ENCODE measurements at places on chromosomes 2 and 18.

DNA sequence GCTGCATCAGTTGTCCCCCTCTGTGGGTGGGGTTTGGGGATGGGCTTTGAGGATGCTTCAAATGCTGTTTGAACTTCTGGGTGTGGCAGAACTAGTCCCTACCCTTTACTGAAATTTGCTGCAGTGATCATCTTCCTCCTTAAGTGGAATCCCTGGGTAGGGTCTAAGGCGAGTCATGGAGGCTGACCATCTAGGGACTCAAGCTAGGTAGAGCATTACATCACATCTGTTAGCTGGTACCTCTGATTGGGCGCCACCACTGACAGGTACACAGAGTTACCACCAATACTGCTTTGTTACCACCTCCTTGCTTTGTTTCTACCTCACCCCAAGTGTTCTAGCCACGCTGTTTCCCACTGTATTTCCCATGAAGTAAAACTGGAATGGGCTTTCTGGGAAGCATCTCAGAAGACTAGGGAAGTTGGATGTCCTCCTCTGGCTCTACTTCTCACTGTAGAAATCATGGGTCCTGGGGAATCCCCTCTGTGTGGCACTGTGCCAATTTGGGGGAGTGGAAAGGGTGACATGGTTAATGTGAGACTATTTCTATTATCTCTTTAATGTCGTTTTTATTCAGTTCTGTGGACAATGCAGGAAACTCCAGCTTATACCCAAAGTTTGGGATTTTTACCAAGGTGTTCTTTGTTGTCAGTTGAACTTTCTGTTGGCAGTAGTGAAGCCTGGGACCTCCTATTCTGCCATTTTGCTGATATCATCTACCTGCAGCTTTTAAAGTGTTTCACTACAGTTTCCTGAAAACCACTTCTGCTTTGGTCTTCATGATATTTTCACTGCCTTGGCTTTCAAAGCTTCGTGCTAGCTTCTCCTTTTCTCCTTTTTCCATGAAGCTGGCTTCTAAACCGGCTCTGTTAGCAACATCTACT lies 14.5 kb upstream of the SULT1C4 start:
- DNase-seq = no peak

GRCh38 chr2:150465703-150466569 lies 21.5 kb downstream of the RND3 start:
- DNase-seq = no peak

- peak; percentile 52 for DNase-seq
Measured at GRCh38 chr18:9612215-9612830, 2.0 kb downstream of the PPP4R1 start.

DNA sequence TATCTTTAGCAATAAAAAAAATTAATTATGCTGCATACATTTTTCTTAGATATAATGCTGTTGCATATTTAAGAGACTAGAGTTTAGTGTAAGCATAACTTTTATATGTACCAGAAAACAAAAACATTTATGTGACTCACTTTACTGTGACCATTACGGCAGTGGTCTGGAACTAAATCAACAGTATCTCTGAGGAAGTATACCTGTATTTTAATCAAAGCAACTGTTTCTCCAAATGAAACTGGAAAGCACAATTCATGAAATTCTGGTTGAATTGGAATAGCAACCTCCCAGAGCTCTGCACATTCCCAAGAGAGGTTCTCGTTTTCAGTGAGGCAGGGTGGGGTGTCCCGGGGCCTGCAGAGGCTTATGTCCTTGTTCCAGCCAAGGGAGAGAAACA lies 112.2 kb upstream of the TACR1 start:
- DNase-seq = no peak

- no peak for DNase-seq
Measured at GRCh38 chr2:239002954-239003623, 155.2 kb downstream of the TWIST2 start.

DNA sequence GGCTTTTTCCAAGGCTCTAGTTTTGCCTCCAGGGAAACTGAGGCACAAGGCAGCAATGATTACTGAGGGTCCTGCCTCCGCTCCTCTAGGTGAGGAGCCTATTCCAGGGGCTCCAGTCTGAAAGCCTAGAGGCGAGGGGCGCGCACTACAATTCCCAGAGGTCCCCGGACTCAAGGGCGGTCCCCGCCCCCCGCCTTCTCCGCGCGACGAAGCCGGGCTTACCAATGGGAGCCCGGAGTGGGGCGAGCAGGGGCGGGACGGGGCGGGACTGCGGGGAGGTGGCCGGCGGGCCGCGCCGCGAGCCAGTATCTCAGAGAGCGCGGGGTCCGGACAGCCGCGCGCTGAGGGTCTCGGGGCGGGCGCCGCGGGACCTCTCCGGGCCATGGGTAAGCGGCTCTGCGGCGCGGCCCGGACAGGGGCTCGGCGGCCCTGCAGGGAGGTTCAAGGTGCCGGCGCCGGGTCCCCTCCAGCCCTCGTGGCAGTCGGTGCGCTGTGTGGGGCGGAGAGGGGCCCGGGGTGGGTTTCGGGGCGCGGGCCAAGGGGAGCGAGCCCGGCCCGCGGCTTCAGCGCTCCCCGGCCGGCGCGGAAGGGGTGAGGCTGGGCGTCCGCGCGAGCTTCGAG lies at the start of gene ARID5A:
TSS of gene ARID5A (plus strand) at position 308 of the 621 bp plus-strand sequence. CDS start at position 383, 75 bp downstream.
- peak; percentile 60 for DNase-seq

DNA sequence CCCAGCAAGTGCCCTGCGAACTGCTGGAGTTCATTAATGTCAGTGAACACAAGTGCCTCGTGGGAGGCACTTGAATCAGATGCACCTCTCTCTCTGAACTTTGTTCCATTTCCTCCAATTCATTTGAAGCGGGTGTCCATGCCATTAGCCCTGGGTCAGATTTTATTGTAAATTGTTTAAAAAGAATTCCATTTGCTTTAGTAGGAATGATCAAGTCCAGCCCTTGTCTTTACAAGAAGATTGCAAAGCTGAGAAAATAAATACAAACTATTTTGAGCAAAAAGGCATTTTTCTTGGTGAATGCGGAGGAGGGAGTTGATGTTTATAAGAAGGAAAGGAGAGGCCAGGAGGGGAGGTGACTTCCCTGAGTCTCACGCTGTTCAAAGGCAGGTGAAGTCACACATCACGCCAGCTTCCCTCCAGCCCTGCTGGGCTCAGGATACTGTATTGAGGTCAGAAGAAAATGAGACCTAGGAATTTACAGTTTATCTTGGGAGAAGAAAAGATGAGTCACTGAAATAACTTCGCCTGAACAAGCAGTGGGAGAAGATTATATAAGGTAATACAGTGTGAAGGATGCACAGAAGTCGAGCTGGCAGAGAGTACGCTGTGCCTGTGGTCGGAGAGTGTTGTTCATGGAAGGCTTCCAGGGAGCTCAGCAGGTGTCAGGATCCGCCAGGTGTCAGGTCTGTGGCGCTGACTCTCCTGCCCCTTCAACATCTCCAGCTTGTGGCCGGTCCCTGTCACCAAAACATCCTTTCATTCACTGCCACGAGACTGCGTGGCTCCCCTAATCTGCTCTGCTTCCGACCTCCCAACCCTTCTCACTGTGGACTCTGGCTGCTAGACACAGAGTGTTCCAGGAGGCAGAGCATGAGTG lies 36.5 kb downstream of the EFR3B start:
- peak; percentile 80 for DNase-seq

DNA sequence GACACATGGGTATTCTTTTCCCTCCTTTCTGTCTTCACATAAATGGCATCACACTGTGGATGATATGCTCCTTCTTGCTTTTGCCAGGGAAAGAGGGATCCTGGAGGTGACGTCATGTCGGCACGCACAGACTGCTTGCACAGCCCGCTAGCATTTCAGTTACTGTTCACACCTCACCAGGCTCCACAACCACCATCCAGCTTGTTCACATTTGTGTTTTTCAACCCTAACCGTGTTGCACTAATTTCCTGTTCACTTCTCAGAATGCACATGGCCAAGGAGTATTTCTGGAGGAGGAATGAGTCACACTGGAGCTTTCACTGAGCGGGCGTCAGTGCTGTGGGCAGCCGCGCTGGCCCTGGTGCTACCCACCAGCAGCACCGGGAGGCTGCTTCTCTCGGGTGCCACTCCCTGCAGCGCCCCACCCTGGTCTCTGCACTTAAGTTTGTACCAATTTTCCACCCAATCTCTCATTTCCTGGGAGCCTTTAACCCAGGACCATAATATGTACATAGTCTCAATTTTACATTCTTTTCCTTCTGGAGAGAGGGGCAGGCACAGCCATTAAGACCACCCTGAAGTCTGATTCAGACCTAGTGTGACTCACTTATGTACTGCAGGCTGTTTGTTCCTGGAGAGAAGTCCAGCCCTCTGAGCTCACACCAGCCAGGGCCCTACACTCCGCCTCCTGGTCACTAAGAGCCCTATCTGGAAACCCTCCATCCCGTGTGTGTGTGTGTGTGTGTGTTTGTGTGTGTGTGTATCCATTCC lies 65.1 kb downstream of the MBP start:
- no peak for DNase-seq

- DNase-seq = no peak
Measured at GRCh38 chr18:62612776-62613175, 90.0 kb downstream of the ZCCHC2 start.

DNA sequence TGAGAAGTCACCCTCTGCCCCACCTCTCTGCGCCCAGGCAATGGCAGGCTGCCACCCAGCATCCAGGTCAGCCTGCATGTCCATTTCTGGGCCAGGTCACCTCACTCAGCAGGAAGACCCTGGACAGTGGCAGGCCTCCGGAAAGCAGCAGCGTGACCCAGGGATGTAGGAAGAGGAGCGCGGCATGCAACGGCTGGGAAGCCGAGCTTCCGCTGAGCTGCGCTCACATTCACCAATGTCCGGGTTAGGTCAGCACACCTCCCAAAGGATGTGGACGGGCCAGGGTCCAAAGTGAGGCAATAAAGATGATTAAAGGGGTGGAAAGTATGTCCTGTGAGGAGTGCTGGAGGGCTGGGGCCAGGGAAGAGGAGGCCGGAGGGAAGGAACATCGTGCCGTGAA lies 174.5 kb downstream of the CTIF start:
- no peak for DNase-seq

DNA sequence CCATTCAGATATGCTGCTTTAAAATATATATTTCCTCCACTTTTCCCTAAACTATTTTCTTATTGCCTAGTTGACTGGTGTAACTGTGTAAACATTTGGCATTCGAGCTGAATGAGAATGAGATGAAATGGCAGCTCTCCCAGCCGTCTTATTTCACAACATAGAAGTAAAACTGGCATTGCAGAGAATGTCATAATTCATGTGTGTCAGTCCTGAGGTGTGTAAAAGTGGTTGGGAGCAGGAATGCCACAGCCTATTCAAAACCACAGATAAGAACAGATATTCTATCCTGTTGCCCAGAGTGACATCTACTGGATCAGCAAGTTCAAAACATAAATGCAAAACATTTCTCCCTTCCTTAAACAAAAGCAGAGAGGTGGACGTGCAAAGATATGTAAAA lies 565.5 kb upstream of the CHAC2 start:
- no peak for DNase-seq

DNA sequence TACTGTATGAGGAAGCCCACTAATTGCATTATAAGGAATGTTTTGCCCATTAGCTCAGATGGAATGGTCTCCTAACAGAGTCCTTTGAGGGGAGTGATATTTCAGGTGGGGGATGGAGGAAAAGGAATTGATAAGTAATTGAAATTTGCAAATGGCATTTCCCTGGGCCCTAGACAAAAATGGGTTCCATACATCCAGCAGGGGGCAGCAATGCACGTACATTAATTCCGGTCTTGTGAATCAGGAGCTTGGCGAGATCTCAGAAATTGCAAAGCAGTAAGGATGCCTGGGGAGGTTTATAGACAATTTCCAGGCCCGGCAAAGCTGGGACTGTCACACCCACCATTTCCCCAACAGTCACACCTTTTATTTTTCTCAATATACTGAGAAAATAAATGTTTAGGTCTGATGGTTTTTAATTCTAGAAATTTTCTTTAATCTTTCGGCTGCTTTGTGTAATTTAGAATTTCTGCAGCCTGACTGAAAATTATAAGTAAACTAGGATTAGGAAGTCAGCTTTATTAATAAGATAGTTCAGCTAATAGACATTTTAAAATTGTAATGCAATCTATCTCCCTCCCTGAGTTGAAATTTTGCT lies 122.8 kb downstream of the LYPD1 start:
- DNase-seq = peak; percentile 60

DNA sequence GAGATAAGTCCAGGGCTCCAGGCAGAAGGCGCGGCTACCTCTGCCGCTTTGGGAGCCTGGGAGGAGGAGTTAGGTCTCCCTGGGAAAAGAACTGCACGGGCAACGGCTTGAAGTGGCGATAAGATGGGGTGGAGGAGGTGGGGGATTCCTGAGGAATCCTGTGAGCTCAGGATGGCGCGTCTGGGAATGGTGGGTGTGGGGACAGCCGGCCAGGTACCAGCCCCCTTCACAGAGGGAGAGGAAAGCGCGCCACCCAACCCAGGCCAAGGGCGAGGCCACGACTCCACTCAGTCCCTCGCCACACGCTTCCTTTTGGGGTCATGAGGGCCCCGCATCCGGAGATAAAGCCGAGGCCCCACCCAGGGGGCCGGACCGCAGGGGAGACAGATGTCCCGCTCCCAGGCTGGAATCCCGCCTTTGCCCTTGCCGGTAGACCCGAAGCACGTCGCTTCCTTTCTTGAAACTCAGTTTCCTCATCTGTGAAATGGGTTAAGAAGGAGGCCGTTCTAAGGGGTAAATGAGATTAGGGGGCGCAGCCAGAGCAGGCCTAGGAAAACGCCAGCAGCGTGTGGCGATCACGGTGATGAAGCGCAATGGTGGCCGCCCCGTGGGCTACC lies 1.7 kb upstream of the CTDSP1 start:
- peak; percentile 20 for DNase-seq

- DNase-seq = no peak
Measured at GRCh38 chr2:112108178-112108832, 29.9 kb upstream of the FBLN7 start.

GRCh38 chr2:64612575-64613195 lies 41.0 kb downstream of the SERTAD2 start:
- DNase-seq = no peak

- DNase-seq = no peak
Measured at GRCh38 chr2:104531122-104531521, 322.8 kb upstream of the POU3F3 start.

DNA sequence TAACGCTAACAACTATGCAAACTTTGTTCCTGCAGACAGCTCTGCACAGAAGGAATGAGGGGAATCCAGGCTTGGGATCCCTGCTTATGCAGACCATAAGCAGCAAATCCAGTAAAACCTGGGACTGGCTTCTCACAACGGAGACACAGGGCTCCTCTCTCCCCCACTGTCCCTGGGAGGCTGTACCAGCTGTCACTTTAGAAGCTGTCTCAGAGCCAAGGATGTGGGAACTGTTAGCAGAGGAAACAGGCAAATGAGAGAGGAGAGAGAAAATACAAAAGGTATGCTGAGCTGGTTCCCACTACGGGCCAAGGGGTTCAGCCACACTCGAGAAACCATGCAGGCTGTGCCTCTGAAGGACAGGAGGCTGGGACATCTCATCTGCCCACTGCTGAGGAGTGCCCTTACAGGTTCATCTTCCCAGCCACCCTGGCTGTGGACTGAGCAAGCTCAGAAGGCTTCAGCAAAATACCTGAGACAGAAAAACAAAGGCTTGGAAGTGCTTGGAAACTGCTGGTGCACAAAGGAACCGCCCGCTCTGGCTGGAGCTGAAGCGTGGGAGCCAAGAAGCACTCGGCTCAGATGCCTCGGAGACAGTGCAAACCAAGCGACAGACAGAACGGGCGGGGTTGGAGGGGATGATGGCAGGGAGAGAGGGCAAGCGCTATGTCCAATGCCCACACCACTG lies 72.5 kb downstream of the FAM210A start:
- no peak for DNase-seq

- no peak for DNase-seq
Measured at GRCh38 chr2:241649927-241650326, 12.4 kb downstream of the ATG4B start.
